Pancreas (tissue), 10 donors: ENCODE measurements at places on chromosomes 1 and 21.

DNA sequence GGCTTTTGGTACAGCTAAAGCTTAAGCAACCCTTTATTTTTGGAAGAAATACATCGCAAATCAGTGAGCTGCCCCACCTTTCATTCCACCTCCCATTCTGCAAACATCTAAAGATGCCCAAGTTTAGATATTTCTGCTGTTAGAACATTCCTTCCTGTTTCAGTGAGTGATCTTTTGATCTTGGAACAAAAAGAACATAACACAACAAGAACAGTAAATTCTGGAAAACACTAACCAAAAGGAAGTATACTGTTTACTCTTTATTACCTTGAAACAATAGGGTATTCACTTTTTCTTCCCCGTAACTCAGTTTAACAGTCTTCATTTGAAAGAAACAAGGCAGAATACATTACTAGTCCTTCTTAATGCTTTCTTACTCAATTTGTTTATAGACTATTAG, 40.6 kb downstream of the HNRNPR start:
- no peak for DNase-seq

GRCh38 chr1:202010180-202011015, at the start of gene ELF3:
ELF3 (plus strand) TSS chr1:202010587; CDS start chr1:202011137, 550 bp downstream.
- DNase-seq, result peak; percentile 97

DNA sequence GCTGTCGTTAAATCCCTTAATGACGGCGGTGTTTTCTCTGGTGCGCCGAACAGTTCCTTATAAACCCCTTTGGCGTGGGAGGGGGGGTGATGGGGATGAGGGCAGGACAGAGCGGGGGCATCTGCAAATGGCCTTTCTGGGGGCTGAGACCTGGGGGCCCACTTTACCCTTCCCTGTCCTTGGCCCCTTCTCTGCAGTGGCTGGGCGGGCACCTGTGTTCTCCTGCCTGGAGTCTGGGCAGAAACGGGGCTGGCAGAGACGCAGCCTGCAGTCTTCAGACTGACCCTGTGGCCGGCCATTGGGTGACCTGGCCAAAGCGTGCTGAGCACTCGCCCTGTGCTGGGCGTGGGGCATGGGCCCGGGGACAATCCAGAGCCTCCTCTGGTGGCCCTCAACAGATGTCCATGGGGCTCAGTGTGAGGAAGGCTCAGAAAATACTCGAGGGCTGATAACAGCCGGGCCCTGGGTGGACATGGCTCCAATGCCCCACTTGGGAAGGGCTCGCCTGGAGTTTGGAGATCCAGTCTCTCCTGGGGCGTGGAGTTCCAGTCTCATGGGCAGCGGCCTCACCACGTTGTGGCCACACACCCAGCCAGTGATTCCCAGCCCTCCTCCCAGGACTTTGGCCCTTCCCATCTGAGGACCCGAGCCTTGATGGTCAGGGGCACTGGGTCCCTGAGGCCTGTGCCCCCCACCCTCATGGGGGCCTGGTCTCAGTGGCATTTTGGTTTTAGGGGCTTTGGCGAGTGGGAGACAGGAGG, 50.8 kb upstream of the ACTRT2 start:
- peak; percentile 40 for DNase-seq

- DNase-seq, result no peak
Measured at GRCh38 chr1:222818171-222818570, 3.3 kb downstream of the DISP1 start.

DNA sequence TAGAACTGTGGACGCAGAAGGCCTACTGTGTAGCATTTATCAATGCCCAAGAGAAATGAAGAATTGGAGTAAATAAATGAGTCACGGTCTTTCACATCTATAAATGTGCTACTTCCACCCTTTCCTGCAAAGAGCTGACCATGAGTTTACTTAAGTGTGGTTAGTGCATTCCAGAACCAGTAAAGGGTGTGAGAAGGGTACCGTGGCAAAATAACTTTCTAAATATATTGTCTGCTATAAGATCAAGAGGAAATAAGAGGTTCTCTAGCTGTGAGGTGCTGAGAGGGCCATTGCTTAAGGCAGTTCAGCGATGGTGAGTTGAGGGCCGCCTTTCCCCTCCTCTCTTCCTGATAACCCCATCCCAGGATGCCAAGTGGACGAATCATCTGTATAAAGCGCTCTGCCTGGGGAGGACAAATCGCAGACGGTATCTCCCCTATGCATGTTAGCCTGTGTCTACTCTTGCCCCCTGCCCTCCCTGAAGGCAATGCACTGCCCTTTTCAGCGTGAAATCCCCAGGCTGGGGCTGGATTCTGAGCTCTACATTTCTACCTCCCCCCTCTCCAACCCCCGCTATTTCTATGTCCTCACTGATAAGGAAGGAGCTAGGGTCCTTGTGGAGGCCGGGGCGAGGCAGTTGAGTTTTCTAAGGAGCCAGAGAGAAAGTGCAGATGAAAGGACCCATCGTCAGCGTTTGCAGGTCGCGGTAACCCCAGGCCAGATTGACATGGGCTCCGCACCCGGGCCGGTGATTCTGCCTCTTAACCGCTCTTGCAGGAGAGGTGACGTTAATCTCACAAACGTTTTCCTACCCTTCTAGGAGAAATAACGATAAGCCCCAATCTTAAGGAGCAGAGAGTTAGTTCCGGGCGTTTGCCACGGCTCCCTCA, 1.5 kb upstream of the NCAM2 start:
- DNase-seq, result no peak

- no peak for DNase-seq
Measured at GRCh38 chr1:49728377-49728776, 295.4 kb downstream of the AGBL4 start.

- no peak for DNase-seq
Measured at GRCh38 chr1:201906336-201906735, 17.6 kb downstream of the SHISA4 start.

DNA sequence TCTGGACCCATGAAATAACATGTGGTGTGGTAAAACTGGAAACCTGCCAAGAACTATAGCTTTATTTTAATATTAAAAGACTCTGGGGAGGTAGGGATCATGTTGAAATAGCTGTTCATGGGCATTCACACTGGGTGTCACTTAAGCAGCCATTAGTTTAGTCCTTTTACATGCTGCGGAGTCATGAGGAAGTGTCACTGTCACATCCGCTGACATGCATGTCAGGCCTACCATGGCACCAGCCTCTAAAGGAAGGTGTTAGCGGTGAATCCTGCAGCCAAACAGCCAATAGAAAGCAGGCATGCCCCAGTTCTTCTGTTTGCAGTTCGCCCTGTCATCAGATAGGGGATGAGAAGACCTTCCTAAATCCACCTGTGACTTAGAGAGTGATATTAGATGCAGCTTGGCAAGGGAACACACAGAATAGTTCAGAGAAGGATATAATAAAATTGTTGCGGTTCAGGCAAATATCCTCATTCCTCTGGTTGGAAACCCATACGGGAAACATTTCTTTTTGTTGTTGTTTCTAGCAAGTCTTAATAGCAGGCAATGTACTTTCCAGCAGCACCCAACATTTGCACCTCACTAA, 100.4 kb downstream of the CACHD1 start:
- no peak for DNase-seq

DNA sequence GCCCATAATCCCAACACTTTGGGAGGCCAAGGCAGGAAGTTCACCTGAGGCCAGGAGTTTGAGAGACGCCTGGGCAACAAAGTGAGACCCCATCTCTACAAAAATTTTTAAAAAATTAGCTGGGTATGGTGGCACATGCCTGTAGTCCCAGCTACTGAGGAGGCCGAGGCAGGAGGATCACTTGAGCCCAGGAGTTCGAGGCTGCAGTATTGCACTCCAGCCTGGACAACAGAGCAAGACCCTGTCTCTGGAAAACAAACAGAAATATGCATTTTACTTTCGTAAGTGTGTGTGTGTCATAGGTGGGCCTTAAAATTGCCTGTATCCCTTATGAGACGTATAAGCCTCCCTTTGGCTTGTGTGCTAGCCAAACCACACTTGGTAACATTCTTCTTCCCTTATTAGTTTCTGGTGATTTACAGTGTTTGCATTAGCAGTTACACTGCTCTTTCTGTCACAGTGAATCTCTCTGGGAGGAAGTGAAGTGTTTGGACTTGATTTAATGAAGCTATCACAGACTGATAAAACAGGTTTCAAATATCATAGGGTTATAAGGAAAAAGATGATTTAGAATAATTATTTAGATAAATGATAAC, 48.9 kb upstream of the KIF26B start:
- no peak for DNase-seq

- peak; percentile 47 for DNase-seq
Measured at GRCh38 chr1:32881291-32881690, 5.0 kb upstream of the HPCA start.

GRCh38 chr1:2880812-2881295, 79.4 kb upstream of the TTC34 start:
- DNase-seq, result no peak

- DNase-seq, result no peak
Measured at GRCh38 chr1:75672108-75672507, 52.4 kb upstream of the ACADM start.

DNA sequence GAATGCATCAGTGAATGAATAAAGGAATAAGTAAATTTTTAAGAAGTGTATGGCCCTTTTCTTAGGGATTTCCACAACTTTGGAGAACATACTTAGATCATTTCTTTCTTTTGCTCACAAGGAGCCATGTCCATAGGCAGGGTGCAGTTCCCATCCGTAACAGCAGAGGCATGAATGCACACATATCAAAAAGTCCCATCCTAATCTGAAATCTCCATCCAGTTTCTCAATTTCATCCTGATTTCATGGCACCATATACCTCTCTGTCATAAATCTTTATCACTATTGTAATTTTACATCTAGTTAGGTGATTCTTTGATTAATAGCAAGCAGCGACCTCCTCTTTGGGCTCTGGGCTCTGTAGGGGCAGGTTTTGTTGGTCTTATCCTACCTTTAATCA, 359.2 kb downstream of the RRAGC start:
- no peak for DNase-seq
